Body of pancreas (tissue), 4 donors: ENCODE measurements at places on chromosomes 2 and 18. TPM values are rescaled to one million over a fixed set of nuclear protein-coding genes. Genes with fewer than 3 reads are reported as not detected.

DNA sequence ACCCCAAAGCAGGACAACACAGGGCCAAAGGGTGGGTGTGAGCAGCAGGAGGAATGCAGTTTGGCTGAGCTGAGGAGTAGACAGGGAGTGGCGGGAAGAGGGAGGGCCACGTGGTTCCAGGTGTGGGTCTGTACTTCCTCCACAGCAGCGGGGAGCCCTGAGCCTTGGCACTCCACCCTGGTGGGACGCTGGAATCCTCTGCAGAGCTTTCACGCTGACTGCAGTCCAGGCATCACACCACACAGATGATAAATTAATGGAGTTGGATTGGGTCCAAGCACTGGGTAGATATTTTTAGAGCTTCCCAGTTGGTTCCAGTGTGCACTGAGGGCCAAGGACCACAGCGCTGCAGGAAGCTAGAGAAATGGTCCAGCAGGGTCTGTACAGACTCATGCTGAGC lies 67.0 kb upstream of the TMEM200C start:
- no peak overlapping the region for H3K4me3 ChIP-seq
- no peaks in the 10 kb centered on the region for H3K27me3 ChIP-seq
- H3K36me3 ChIP-seq: no peaks in the 10 kb centered on the region
- DNase-seq: no peak

GRCh38 chr2:74052732-74053710 lies 68.3 kb downstream of the TET3 start:
- H3K27me3 ChIP-seq: no peaks in the 10 kb centered on the region
- peaks cover 4% of the 10 kb centered on the region for H3K4me1 ChIP-seq
- H3K36me3 ChIP-seq: no peaks in the 10 kb centered on the region
- H3K27ac ChIP-seq: no peak overlapping the region
- H3K4me3 ChIP-seq: no peak overlapping the region

DNA sequence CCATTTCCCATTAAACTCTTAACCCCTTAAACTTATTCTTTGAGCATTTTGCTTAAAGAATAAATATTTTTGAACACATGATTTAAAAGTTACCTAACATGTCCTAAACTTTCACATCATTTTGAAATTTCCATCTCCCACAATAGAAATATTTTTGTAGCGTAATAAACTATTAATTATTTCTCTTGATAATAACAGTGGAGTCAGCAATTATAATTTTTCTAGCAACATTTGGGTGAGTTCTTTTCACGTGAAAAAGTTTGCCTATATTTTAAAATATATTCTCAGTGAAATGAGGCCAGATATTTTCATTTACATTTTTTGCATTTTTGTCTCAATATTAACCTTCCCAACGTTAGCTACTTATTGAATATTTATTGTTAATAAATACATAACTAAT lies 320.4 kb upstream of the CRIM1 start:
- no peaks in the 10 kb centered on the region for H3K4me1 ChIP-seq
- no peak overlapping the region for H3K4me3 ChIP-seq
- H3K36me3 ChIP-seq: no peaks in the 10 kb centered on the region

DNA sequence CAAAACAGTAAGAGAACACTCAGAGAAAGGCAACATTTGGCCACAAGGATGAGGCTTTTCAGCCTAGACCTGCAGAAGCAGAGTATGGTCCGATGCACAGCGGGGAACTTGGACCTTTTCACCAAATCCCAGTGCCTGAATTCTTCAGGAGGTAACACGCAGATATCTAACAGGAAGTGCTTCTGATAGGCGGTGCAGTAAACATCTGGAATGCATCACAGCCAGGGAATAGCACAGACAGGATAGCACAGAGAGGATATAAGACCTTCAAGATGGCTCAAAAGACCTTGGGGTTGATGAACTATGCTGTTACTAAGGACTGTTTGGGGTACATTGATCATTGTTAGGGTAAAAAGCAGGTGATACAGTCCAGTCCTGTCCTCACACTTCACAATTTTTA lies 1.7 kb downstream of the TMEM127 start:
- H3K36me3 ChIP-seq: peaks cover 13% of the 10 kb centered on the region
- H3K27ac ChIP-seq: peak overlapping the region; percentile 18
- no peaks in the 10 kb centered on the region for H3K27me3 ChIP-seq
- DNase-seq: no peak
- H3K4me1 ChIP-seq: peaks cover 71% of the 10 kb centered on the region

- no peak for DNase-seq
- H3K36me3 ChIP-seq: no peaks in the 10 kb centered on the region
- no peaks in the 10 kb centered on the region for H3K4me1 ChIP-seq
- no peak overlapping the region for H3K4me3 ChIP-seq
Measured at GRCh38 chr2:180040146-180040925, 33.2 kb upstream of the CWC22 start.

GRCh38 chr2:49403637-49404036 lies 249.3 kb upstream of the FSHR start:
- no peaks in the 10 kb centered on the region for H3K4me1 ChIP-seq
- no peaks in the 10 kb centered on the region for H3K36me3 ChIP-seq
- no peak overlapping the region for H3K27ac ChIP-seq
- H3K27me3 ChIP-seq: no peaks in the 10 kb centered on the region
- H3K4me3 ChIP-seq: no peak overlapping the region
- DNase-seq: no peak

DNA sequence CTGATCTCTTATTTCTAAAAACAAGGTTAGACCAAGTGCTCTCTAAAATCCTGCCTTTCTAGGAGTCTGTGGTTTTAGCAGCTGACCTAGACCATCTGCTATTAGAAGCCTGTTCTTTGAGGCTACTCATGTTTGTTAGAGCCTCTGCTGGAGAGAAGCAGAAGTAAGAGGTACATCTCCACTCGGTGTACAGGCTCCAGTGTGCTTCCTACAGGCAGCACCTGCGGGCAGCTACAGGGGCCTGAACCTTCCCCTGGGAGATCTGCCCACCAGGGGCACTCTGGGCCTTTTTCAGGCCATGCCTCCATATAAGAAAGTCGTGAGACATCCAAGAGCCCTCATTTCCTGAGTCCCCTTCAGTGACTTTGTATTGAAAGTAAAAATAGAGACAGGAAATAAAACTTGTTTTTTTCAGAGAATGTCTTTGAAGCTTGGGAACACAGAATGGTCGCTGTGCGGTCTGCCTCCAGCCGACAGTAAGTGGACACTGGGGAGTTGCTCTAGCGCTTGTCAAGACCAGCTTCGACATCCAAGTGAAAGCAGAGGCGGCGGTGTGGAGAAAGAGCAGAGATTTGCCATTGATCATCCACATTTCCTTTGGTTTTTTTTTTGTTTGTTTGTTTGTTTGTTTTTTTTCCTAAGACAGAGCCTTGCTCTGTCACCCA lies 31.7 kb downstream of the ONECUT2 start:
- H3K4me1 ChIP-seq: peaks cover 9% of the 10 kb centered on the region
- no peaks in the 10 kb centered on the region for H3K27me3 ChIP-seq
- no peak for DNase-seq
- no peak overlapping the region for H3K4me3 ChIP-seq
- no peaks in the 10 kb centered on the region for H3K36me3 ChIP-seq
- H3K27ac ChIP-seq: no peak overlapping the region

SERPINB11 gene
- total RNA-seq: not detected

GCG gene
- total RNA-seq: 129 TPM
